ENCODE measurements at places on chromosomes 5 and 9. TPM values are rescaled to one million over a fixed set of nuclear protein-coding genes. Genes with fewer than 3 reads are reported as not detected.

The MAN1B1 gene
- total RNA-seq: 39.9 TPM

- DNase-seq: no peak
These were observed 7.5 kb downstream of the ZNF366 start for GRCh38 chr5:72499730-72500129.

The PTGR1 gene
- 63.8 TPM for total RNA-seq

DNA sequence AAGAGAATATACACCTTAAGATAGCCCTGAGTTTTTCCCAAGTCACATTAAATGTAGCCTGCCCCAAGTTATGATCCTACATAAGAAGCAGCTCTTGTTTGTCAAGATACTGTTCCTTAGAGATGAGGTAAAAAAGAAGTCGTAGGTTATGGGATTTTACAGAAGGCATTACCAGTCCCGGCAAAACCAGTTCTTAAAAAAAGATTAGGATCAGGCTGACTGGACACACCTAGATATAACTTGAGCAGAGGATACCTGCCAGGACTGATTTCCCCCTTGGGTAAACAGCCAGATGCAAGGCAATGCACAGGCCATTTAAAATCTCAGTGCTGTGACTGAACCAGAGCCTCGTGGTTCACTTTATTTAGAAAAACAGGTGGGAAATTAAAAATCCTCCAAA lies 14.1 kb upstream of the SEMA5A start:
- DNase-seq: no peak

GRCh38 chr5:11426442-11426841 lies 477.8 kb downstream of the CTNND2 start:
- no peak for DNase-seq

GRCh38 chr5:84585218-84585617 lies 200.5 kb upstream of the EDIL3 start:
- no peak for DNase-seq

The ZNF608 gene
- 23.6 TPM for total RNA-seq

GRCh38 chr9:18245911-18246310 lies 228.0 kb upstream of the ADAMTSL1 start:
- no peak for DNase-seq

The CAPSL gene
- total RNA-seq: not detected

The PCDHA12 gene
- 0.69 TPM for total RNA-seq

DNA sequence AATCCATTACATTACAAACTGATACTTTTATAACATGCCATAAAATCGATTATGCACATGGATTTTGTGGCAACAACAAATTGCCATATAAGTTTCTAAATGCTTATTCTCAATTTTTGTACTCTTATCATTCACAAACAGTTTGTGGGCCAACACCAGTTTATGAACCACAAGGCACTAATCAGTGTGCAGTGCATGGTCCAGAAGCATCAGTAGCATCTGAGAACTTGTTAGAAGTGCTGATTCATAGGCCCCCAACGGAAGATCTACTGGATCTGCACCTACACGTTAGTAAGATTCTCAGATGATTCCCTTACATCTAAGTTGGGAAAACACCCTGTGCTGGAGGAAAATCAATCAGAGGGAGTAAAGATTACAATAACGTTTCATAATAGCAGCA lies 242.8 kb downstream of the TRPM3 start:
- DNase-seq: no peak

The LECT2 gene
- total RNA-seq: not detected

DNA sequence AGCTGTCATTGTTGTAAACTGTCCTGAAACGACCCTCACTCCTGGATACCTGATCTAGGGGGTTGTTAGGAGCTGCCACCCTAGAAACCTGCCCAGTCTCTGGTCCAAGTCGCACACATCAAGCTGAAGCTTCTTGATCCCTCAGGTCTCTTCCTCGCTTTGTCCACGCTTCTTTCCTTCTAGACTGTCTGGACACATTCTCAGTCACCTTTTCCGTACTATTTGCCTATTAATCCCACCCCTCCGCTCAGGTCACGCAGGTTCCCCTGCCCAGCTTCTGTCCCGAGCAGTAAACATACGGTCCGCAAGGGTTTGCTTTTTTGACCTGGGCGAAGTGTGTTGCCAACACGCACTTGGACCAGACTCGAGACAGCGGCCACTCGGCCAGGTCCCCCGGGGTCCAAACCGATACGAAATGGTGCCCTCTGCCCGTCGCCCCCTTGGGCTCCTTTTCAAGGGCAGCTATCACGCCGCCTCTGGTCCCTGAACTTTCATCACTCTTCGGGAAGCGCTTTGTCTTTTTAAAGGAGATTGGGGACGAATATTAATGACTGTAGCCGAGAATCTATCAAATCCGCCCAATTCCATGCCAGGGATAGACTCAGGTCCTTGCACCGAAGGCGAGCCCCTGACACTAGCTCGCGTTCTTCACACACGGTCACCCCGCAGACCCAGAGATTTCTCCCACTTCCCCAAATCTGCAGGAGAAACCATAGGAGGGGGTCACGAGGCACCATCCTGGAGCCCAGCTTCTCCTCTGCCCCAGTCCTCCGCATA lies 814 bp downstream of the PLCXD3 start:
- DNase-seq: no peak

GRCh38 chr5:76104027-76104426 lies 20.8 kb downstream of the SV2C start:
- DNase-seq: no peak

DNA sequence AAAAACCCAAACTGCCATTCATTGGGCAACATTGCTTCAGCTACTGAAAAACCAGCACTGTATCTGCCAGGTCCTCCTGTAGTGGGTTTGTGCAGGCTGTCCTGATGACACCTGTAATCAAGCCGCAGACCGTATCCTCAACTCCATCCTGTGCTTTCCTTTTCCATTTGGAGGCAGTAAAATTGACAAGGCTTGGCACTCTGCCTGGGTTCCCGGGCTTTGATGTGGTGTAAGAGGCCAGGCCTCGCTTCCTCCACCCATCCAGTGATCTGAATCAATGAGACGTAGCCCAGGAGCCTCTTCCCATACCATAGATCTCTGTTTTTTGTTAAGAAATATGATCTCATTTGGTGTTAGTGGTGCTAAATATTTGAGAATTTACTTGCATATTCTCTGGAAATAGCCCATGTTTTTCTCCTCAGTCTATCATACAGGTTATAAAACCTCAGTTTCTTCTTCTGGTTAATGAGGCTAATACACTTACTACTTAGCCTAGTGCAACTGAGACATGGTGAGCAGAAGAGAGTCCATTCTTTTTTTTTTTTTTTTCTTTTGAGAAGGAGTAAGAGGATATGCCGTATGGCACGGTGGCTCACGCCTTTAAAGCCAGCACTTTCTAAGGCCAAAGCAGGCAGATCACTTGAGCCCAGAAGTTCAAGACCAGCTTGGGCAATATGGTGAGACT lies 34.8 kb downstream of the LSM11 start:
- DNase-seq: no peak

The RBM18 gene
- total RNA-seq: 10.5 TPM

The TAL2 gene
- total RNA-seq: not detected

- no peak for DNase-seq
These were observed 194.2 kb upstream of the HAPLN1 start for GRCh38 chr5:83914662-83915418.

DNA sequence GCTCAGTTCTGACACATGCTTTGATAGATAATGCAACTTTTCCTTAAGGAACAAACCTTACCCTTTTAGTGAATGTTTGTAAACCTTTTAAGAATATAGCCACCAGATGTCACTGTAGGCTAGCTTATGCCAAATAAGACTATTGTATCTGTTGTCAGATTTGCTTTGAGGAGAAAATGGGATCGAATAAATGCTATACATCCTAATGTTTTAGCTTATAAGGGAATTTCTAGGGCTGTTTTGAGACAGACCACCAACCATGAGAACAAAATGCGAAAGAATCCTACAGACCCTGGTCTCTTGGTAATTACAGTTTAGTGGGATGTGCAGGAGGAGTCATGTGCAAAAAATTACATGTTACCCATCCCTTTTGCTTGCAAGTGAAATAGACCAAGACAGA lies 127.6 kb upstream of the NMUR2 start:
- DNase-seq: no peak

The LHX2 gene
- not detected for total RNA-seq

DNA sequence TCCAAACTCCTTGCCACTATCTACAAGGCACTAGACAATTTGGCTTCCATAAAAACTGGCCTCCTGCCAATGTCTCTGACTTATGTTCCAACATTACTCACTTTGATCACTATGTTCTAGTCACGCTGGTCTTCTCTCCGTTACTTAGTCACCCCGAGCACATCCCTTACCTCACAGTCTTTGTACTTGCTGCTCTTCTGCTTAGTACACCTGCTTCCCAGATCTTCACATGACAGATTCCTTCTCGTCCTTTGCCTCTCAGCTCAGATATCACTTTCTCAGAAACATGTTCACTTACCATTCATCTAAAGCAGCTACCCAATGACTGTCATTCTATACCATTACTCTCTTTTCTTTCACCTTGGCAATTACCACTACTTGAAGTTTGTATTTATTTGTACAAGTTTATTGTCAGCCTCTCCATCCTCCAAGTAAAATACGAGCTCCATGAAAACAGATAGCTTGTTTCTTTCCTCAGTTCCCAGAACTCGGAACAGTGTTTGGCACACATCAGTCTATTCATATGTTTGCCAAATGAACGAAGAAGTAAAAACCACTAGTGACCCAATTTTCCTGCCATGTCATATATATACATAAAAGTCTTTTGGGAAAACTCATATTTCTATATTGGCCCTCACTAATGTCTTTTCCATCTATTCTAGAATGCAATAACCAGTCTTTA lies 5.9 kb upstream of the SLC22A5 start:
- DNase-seq: no peak

GRCh38 chr9:10265153-10265631 lies 347.6 kb downstream of the PTPRD start:
- no peak for DNase-seq

The STPG3 gene
- not detected for total RNA-seq

The IL4 gene
- total RNA-seq: not detected

GRCh38 chr9:96766199-96766598 lies 11.7 kb downstream of the ZNF510 start:
- DNase-seq: no peak

DNA sequence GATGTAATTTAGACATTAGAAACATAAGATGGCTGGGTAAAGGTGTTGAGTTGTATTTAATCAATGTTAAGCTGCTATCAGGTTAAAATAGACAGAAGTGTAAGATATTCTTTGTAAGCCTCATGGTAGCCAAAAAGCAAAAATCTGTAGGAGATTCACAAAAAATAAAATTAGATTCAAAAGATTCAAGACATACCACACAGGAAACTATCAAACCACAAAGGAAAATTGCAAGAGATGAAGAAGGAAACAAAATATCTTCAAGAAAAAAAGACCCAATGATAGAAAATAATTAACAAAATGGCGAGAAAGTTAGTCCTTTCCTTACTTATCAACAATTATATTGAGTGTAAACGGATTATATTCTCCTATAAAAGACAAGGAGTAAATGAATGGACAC lies 15.3 kb downstream of the XRCC4 start:
- DNase-seq: no peak

GRCh38 chr5:122584411-122585300 lies 190.2 kb upstream of the SNX2 start:
- no peak for DNase-seq

DNA sequence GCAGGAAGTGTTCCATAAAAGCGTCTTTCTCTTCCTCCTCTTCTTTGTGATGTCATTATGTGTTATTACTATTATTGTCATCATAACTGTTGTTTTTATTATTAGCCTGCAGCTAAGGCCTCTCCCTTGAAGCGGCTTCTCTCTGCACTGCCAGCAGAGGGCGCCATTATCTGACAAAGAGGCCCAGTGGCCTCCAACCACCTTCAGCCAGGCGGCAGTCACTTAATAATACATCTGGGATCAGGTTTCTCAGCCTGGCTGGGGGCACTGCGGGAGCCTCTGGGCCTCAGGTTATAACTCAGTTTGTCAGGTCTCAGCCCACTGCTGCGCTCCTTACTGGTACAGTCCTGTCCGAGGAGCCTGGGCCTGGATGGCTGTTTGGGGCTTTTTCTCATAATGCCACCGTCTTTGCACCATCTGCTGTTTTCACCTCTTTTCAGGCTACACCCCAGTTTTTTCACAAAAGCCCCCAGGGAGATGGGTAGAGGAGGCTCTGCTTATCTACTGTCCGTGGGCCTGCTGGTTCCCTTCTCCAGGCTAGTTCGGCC lies 281.9 kb downstream of the NSG2 start:
- DNase-seq: peak; percentile 38

GRCh38 chr5:158383486-158383885 lies 524.5 kb upstream of the CLINT1 start:
- no peak for DNase-seq

DNA sequence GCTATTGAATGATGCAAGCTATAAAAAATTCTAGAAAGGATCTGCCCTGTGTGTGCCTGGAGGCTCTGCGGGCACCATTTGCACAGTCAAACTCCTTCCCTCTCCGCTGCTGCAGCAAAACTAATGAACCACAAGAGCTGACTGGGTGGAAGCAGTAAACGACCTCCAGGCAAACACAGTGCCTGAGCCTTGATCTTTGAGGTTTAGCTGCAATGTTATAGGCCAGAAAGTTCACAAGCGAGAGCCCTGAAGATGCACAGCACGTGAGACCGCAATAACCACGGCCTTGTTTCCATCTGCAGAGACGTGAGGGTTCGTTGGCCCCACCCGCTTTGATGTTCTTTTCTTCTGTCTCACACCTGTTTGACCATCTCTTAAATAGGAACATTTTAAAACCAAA lies 69.2 kb upstream of the S1PR3 start:
- no peak for DNase-seq

All from omental fat pad (tissue), 4 donors.